ENCODE measurements at places on chromosomes 3 and 15.

GRCh38 chr3:157333551-157333991 lies 103.1 kb upstream of the PTX3 start:
- peak; percentile 61 for DNase-seq

GRCh38 chr15:45187894-45188830 lies at the start of gene SHF:
Gene SHF (minus strand): TSS chr15:45187966. CDS start chr15:45187951, 15 bp downstream.
- no peak for DNase-seq

DNA sequence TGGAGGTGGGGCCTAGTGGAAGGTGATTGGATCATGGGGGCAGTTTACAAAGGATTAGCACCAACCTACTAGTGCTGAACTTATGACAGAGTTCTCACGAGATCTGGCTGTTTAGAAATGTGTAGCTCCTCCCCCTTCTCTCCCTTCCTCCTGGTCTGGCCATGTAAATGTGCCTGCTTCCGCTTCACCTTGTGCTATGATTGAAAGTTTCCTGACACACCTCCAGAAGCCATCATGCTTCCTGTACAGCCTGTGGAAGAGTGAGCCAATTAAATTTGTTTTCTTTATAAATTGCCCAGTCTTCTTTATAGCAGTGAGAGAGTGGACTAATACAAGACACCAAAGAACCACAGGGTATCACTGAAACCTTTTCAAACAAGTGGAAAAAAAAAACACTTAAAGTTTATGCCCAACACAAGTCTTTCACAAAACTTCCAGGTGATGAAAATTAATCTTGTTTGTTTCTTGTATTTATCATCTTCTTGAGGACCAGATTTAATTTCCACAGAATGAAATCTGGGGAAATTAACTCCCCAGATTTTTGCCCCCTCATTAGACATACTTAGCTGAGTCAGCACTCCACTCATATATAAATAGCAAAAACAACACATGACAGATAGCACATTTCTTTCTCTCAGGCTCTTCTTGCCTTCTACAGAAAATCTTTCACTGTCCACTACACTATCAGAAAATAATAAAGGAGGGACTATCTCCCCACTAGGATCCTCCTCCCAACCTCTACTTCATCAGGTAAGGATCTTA lies 847.2 kb downstream of the TUSC7 start:
- DNase-seq, result no peak

GRCh38 chr3:139388821-139389551 lies 461 bp downstream of the COPB2 start:
- no peak for DNase-seq

DNA sequence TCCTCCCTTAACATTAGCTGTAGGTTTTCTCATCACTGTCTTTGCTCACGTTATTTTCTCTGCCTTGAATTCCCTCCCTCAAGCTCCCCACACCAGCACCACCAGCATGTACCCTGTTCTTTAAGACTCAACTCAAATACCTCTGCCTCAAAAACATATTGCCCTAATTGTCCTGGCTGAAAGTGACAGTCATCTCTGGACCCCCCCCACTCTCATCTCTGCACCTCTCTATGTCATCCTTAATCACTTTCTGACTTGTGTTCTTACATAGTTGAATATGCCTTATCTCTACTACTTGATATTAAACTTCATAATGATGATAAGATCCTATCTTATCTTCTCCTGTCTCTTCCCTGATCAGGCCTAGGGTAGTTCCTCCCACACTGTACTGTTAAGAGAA lies 345.2 kb upstream of the TPRG1 start:
- DNase-seq, result no peak

GRCh38 chr3:19489936-19490335 lies 341.6 kb downstream of the KCNH8 start:
- DNase-seq, result no peak

DNA sequence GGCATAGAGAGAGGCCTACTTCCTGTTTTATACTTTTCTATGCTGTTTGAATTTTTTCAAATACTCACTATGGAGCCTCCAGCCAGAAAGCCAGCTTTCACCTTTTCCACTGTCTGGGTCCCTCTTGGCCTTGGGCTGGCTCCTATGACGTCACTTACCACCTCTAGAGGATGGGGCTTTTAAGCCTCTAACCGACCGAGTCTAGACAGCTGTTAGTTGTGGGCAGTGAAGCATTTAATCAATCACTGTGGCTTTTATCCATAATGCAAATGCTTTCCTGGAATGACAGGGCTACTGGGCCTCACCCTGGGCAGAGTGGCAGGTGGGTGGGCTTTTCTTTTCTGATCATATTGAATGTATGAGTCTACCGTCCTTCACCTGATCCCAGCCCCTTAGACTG lies 61.9 kb downstream of the LRRK1 start:
- no peak for DNase-seq

- no peak for DNase-seq
Observed at GRCh38 chr3:24495326-24495994, 810 bp upstream of the THRB start.

DNA sequence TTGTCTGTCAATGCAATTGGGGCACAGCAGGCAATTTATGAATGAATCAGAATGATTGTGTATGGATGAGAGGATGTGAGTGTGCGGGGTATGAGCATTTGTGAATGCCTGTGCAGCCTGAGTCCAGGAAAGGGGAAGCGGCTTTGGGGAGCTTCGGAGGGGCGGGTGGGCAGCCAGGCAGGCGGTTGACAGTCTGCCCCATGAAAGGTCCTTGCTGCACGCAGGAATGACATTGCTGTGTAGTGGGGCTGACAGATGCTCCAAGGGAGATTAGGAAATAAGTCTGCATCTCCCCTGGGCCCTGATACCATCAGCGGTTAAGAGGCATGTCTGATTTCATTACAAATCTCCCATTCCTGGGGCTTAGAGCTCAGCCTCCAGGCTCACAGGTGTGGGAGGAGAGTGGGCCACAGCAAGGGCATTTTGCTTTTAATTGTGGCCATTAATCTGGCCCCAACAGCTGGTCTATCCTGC lies 26.4 kb upstream of the TSPAN3 start:
- no peak for DNase-seq

Data from AG09309 (cell line).